RPMI7951 (cell line): ENCODE measurements at places on chromosomes 7 and 10. TPM values are rescaled to one million over a fixed set of nuclear protein-coding genes. Genes with fewer than 3 reads are reported as not detected.

Gene PRKG1
- total RNA-seq, result 0.12 TPM in 1 of 2 replicates, not detected in the other

Gene VWDE
- not detected in 2 replicates for total RNA-seq

Gene GJC3
- 0.12 TPM in 1 of 2 replicates, not detected in the other for total RNA-seq

Gene NPY4R
- 0.10 TPM in 1 of 2 replicates, not detected in the other for total RNA-seq

Gene TAS2R41
- not detected in 2 replicates for total RNA-seq

Gene PLCE1
- 0.10 and 0.24 TPM in 2 replicates for total RNA-seq

Gene BAIAP2L1
- total RNA-seq, result 7.1 and 9.4 TPM in 2 replicates

Gene ZNF107
- total RNA-seq, result 4.8 and 7.3 TPM in 2 replicates

Gene SEPTIN14
- total RNA-seq, result not detected in 2 replicates

Gene OR9A2
- total RNA-seq, result not detected in 2 replicates

Gene TMEM209
- 19.3 and 26.7 TPM in 2 replicates for total RNA-seq

Gene PON3
- total RNA-seq, result not detected in 2 replicates

Gene CUZD1
- 0.48 and 0.59 TPM in 2 replicates for total RNA-seq

Gene NCF1
- not detected in 2 replicates for total RNA-seq

Gene ZNF33B
- total RNA-seq, result 4.8 and 9.1 TPM in 2 replicates

Gene FOXP2
- 0.10 TPM in 1 of 2 replicates, not detected in the other for total RNA-seq

Gene SAMD9
- total RNA-seq, result 18.8 and 24.3 TPM in 2 replicates

Gene RAPGEF5
- total RNA-seq, result 2.9 and 3.6 TPM in 2 replicates

Gene FFAR4
- not detected in 2 replicates for total RNA-seq

Gene EPHB6
- total RNA-seq, result not detected in 2 replicates

Gene STEAP2
- total RNA-seq, result 4.5 and 5.8 TPM in 2 replicates

Gene KNDC1
- total RNA-seq, result not detected in 2 replicates

Gene FGFR2
- 0.39 and 0.60 TPM in 2 replicates for total RNA-seq

Gene PPA1
- total RNA-seq, result 126 and 150 TPM in 2 replicates

Gene ASAH2
- total RNA-seq, result 0.39 and 0.84 TPM in 2 replicates

Gene OR2A42
- total RNA-seq, result 0.12 TPM in 1 of 2 replicates, not detected in the other

Gene SFTPA1
- not detected in 2 replicates for total RNA-seq

Gene ARL4A
- total RNA-seq, result 37.9 and 39.9 TPM in 2 replicates

Gene MBLAC1
- 1.6 and 4.8 TPM in 2 replicates for total RNA-seq

Gene C10orf105
- 0.10 and 0.12 TPM in 2 replicates for total RNA-seq

Gene MYO1G
- under 0.01 TPM in 1 of 2 replicates, not detected in the other for total RNA-seq

Gene MRPS16
- total RNA-seq, result 58.6 and 61.4 TPM in 2 replicates

Gene HEPACAM2
- total RNA-seq, result not detected in 2 replicates

Gene NEBL
- under 0.01 TPM in 1 of 2 replicates, not detected in the other for total RNA-seq

Gene CCZ1
- total RNA-seq, result 107 and 118 TPM in 2 replicates

Gene FAM237B
- total RNA-seq, result not detected in 2 replicates

Gene GIMAP2
- total RNA-seq, result 9.1 and 11.5 TPM in 2 replicates

Gene MOGAT3
- not detected in 2 replicates for total RNA-seq

Gene EVX1
- total RNA-seq, result not detected in 2 replicates

Gene CDC14C
- total RNA-seq, result not detected in 2 replicates

Gene WEE2
- total RNA-seq, result not detected in 2 replicates

Gene ABCC2
- total RNA-seq, result 13.2 and 14.8 TPM in 2 replicates

Gene SMO
- 0.24 and 0.29 TPM in 2 replicates for total RNA-seq

Gene CLDN4
- 0.49 and 1.2 TPM in 2 replicates for total RNA-seq

Gene CHAT
- total RNA-seq, result not detected in 2 replicates

Gene AS3MT
- 1.3 and 1.9 TPM in 2 replicates for total RNA-seq

Gene TCAF2
- 3.6 and 4.2 TPM in 2 replicates for total RNA-seq

Gene PIP
- not detected in 2 replicates for total RNA-seq

Gene ODAD2
- not detected in 2 replicates for total RNA-seq

Gene CCDC126
- 14.4 and 27.6 TPM in 2 replicates for total RNA-seq

Gene NSMCE4A
- 78.8 and 94.9 TPM in 2 replicates for total RNA-seq

Gene PNLIPRP1
- total RNA-seq, result not detected in 2 replicates

Gene TMEM229A
- not detected in 2 replicates for total RNA-seq

Gene POP7
- total RNA-seq, result 79.5 and 91.4 TPM in 2 replicates

Gene NKX1-2
- not detected in 2 replicates for total RNA-seq
